ENCODE measurements at places on chromosomes 12 and 14.

GRCh38 chr12:117402363-117402762 is 40.9 kb upstream of the NOS1 start:
- no peak for DNase-seq

DNA sequence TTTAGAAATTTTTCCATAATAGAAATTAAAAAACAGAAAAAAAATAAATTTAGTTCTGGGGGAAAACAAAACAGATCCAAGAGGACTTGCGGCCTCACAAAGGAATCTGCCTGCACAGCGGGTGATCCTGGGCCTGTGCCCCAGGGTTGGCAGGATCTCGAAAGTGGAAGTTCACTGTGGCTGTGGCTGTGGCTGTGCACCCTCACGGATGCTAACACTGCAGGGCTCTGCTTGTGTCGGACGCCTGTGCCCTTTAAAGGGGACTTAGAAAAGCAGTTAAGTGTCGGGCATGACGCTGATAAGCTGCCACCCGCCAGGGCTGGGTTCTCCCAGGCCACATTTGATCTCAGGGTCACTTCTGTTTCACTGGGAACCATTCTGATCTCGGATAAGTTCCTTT is 209.1 kb downstream of the TTC7B start:
- no peak for DNase-seq

- no peak for DNase-seq
Observed at GRCh38 chr12:115761784-115762183, 515.7 kb downstream of the MED13L start.

- DNase-seq = no peak
Observed at GRCh38 chr14:60315196-60315990, 66.4 kb downstream of the PPM1A start.

DNA sequence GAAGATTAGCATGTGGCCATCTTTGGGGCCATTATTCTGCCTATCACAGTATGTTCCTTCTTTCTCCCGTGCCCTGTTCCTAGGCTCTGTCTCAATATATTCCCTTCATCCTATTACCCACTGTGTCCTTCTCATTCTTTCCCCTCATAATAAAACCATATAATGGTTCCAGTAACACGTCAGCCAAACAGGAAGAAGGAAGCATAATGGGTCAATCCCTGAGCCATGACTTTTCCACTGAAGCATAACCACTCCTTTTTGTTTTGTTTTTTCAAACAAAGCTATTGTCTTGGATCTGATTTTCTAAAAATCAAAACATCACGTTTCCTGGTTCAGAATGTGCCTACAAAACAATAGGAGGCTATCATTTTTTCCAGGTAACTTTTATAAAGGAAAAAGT is 21.3 kb upstream of the RHOJ start:
- no peak for DNase-seq

DNA sequence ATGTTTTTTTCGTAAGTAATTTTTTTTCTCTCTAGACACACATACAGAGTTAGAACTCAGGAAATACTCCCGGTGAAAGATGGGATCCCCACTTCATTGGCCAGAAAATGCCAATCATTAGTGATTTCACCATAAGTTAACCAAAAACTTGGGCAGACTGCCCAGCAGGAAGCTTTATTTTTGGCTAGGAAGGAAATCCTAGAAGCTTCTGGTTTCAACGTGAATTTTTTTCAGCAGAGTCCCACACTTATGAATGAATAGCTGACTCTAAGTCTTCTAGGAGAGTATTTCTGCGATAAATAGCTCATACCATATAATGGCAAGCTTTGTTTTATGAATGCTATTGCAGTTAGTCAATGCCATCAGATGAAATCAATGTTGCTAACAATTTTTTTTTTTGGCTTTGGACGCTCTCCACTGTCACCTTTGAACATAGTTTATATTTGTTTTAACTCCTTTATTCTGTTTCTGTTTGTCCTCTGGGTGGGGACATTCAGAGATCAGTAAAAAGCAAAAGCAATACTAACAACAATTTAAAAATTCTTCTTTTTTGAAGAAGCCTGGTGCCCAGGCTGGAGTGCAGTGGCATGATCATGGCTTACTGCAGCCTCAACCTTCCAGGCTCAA is 9.5 kb downstream of the PPP1CC start:
- DNase-seq = no peak

- no peak for DNase-seq
Observed at GRCh38 chr14:31699809-31700208, 138.6 kb downstream of the NUBPL start.

GRCh38 chr12:58099476-58099875 is 158.1 kb downstream of the ATP23 start:
- DNase-seq = no peak

DNA sequence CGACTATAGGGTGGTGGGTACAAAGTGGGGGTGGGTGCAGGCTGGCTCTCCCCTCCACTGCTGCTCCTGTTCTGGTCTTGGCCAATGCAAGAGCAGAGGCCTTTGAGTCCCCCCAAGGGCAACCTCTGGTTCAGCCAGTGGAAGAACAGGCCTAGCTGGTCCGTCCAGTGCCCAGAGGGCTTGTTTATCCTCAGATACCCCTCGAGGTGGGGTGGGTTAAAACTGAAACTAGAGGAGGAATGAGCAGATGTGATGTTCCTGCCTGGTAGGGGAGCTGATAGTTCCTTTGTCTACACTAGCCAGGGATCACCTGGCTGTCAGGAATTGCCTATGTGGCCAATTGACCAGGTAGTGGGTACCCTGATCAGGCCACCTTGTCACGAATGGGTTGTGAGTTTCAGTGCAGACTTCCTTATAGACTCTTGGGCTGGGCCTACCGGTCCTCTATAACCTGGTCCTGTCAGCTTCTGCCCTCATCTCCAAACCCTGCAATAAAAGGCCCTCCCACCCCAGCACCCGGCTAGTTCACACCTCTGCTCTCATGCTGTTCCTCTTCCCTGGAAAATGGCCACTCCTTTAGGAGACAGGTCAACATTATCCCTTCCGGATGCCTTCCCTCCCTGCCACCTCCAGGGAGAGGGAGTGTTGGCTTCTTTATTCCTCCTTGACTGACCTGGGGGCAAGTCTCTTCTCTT is 10.7 kb upstream of the HSP90AA1 start:
- no peak for DNase-seq

DNA sequence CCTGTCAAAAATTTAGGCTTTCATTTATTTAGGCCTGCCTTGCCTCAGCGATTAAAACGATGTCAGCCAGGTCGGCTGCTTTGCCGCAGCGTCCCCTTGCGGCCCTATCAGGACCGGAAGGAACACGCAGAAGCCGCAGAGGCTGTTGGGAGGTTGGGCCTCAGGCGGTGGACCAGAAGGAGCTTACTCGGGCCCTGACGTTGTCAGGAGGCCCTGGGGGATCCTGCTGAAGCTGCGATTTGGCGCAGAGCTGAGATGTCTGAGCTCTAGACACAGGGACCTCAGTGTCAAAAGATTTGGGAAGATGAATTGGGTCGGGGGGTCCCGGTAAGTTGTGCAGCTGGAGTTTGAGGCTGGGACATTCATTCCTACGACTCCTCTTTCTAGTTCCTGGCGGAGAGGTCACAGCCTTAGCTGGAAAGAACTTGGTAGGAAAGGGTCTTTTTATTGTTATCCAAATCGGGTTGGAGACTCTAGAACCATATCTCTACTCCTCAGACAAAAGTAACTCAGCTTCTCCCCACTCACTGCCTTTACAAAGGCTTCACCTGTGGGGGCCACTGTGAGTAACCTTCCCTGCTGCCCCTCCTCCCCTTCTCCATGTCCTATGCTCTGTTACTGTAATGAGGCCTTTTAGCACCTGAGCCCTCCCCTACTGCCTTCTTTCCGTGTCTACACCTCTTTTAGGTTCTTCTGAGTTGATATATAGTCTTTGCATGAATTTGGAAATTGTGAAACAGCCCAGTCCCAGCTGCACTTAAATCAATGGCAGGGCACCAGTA is 6.6 kb upstream of the ABCD2 start:
- DNase-seq = no peak

DNA sequence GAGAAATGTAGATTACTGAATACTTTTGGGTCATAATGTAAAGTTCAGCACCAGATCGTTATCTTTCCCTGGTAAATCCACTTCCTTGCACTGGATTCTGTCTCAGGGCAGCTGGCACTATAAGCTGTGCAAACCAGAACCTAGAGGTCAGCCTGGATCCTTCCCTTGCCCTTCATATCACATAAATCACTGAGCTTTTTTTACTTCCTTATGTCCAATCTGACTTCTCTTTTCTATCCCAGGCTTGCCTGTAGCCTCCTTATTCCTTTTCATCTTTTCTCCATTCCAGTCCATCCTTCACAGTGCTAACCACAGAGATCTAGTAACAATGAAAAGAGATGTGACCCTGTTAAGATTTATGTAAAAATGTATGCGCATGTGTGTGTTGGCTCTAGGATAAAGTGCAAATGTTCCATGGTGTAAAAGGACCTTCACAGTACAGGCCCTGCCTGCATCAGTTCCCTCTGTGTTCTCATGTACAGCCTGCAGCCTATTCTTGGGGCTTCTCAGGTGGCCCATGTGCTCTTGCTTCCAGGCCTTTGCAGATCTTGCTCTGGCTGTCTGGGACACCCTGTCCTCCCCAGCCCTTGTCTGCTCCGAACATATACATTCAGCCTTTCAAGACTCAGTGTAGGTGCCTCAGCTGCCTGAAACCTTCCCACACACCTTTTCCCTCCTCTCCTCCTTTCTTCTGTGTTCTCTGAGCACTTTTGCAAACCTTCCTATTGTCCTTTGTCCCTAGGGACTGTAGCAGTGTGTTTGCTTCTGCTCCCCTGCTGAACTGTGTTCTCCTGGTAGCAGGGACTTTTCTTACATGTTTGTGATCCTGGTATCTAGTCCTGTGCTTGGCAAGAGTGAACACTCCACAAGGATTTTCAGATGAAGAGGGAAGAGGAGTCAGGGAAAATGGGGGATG is 30.0 kb downstream of the PELI2 start:
- DNase-seq = no peak

DNA sequence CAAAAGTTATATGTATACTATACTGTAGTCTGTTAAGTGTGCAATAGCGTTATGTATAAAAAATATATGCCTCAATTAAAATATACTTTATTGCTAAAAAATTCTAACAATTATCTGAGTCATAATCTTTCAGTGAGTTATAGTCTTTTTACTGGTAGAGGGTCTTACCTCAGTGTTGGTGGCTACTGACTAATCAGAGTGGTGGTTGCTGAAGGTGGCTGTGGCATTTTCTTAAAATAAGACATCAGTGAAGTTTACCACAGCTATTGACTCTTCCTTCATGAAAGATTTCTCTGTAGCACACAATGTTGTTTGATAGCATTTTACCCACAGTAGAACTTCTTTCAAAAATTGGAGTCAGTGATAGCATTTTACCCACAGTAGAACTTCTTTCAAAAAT is 23.4 kb downstream of the POLR3B start:
- DNase-seq = no peak

GRCh38 chr14:22556021-22556989 is 32.7 kb downstream of the DAD1 start:
- DNase-seq = peak; percentile 99

GRCh38 chr12:2363836-2364609 is 311.2 kb downstream of the CACNA1C start:
- DNase-seq = no peak

GRCh38 chr14:59771577-59771976 is 99.0 kb downstream of the RTN1 start:
- DNase-seq = no peak

DNA sequence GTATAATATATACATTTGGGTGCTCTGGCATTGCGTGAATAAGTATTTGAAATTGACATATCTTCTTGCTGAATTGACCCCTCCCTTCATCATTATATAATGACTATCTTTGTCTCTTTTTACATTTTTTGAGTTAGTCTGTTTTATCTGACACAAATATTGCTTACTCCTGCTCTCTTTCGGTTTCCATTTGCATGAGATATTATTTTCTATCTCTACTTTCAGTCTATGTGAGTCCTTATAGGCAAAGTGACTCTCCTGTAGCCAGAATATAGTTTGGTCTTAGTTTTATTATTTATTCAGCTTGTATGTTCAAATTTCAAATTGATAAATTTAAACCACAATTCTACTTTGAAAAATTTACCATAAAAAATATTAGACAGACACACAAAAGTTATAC is 491.0 kb downstream of the NAV3 start:
- DNase-seq = no peak

DNA sequence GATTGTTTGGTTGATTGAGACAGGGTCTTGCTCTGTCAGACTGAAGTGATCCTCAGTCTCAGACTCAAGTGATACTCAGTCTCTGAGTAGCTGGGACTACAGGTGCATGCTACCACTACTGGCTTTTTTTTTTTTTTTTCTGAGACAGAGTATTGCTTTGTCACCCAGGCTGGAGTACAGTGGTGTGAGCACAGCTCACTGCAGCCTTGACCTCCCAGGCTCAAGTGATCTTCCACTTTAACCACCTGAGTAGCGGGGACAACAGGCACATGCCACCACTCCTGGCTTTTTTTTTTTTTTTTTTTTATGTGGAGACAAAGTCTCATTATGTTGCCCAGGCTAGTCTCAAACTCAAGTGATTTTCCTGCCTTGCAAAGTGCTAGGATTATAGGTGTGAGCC is 31.8 kb downstream of the CPSF2 start:
- DNase-seq = no peak
